ENCODE measurements at places on chromosomes 12 and 14.

- DNase-seq: no peak
Measured at GRCh38 chr12:118220702-118221101, 84.8 kb downstream of the PEBP1 start.

DNA sequence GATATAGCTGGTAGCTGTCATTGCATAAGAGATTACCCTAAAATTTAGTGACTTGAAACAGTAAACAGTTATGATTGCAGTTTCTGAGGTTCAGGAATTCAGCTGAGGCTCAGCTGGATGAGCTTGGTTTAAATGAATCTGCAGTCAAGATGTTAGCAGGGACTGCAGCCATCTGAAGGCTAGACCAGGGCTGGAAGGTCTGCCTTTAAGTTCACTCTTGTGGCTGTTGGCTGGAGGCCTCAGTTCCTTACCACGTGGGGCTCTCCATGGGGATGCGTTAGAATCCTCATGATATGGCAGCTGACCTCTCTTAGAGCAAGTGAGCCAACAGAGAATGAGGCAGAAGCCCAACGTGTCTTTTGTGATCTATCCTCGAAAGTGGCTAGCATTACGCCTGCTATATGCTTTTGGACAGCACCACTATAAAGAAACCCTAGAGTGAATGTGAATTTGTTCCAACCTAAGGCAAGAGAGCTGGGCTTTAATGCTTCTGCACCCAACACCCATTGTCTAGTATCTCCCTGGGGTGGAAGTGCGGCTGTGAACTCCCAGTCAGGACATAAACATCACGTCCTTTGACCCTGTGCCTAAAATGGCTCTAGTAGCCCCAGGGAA is 26.0 kb downstream of the HSPB8 start:
- DNase-seq: no peak

DNA sequence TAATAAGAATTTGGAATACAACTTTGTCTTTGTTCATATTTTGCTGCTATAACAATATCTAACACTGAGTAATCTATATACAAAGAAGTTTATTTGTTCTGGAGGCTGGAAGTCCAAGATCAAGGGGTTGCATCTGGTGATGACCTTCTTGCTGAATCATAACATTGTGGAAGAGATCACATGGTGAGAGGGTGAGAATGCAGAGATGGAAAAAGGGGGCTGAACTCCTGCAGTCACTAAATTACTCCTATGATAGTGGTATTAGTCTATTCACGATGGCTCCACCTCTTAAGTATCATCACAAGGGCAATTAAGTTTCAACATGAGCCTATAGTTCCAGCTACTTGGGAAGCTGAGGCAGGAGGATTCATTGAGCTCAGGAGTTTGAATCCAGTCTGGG is 4.5 kb upstream of the AKAP6 start:
- DNase-seq: no peak

GRCh38 chr12:72738811-72739210 is 466.6 kb downstream of the TRHDE start:
- no peak for DNase-seq

- DNase-seq: no peak
Measured at GRCh38 chr14:45679853-45680252, 426.9 kb upstream of the MIS18BP1 start.

GRCh38 chr14:103105580-103106150 is 11.1 kb downstream of the EXOC3L4 start:
- no peak for DNase-seq

GRCh38 chr12:2319737-2320506 is 267.1 kb downstream of the CACNA1C start:
- DNase-seq: peak; percentile 34

DNA sequence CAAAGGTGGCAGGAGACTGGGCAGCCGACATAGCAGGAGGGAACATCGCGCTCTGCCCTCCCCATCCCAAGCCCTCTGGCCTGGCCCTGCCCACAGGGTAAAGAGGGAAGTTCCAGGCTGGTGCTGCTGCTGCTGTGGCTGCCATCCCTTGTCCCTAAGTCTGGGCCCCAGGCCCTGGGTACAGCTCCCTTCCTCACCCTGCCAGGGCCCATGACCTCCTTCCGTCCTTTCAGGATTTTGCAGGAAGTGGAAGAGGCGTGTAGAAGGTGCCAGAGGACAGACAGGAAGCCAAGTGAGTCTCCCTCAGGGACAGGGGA is 14.7 kb upstream of the NCOR2 start:
- no peak for DNase-seq

DNA sequence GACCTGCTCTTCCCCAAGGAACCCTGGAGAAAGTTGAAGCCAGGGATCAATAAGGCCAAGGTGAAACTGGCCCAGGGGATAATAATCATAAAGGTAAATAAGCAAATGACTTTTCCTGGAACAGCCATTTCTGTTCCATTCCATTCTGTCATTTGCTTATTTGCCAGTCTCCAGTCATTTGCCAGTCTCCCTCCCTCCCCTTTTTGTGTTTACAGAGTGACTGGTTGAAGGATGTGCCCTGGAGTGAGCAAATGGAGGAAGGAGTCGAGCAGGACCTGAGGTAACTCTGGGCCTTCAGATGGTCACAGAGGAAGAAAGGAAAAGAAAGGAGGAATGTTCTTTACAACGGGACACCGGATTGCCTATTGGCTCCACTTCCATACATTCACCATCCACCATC is 17.8 kb upstream of the DCD start:
- no peak for DNase-seq

GRCh38 chr14:73462815-73463214 is 4.5 kb upstream of the NUMB start:
- DNase-seq: no peak

- DNase-seq: no peak
Measured at GRCh38 chr12:7282844-7283243, 21.0 kb upstream of the ACSM4 start.

GRCh38 chr12:28258998-28259397 is 68.7 kb downstream of the CCDC91 start:
- DNase-seq: no peak

GRCh38 chr14:100025111-100025510 is 40.1 kb upstream of the EVL start:
- DNase-seq: no peak

DNA sequence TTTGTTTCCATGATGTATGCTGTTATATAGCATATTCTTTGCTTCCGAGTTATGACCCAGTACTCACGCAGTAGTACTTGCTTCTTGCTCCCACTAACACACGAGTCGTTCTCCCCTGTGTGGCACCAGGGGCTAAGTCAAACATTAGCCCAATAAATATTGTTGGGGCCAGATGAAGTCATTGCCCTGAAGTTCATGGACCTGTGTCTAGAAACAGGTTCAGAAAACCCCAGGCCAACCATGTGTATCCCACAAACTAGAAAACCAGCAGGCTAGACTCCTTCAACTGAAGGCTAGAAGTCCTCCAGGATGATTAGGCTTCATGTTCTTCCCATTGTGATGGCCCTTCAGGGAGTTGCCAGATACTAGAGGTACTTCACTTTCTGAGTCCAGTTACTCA is 198.2 kb upstream of the RBM19 start:
- no peak for DNase-seq

DNA sequence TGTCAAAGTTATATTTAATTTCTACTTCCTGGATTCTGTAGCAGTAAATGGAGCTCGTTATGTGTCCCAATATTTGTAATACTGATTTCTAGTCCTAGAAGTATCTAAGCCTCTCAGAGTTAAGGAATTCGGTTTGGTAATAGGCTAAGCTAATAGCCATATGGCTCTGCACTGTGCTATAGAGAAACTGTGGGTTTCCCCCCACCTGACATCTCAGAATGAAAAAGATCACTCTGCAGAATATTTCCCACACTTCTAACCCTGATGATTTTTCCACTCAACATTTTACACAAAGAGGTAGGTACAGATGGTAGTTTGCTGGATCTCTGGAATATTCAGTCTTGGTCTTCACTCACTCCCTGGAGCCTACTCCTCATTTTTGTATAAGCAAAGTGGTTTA is 71.2 kb downstream of the BORCS5 start:
- no peak for DNase-seq

DNA sequence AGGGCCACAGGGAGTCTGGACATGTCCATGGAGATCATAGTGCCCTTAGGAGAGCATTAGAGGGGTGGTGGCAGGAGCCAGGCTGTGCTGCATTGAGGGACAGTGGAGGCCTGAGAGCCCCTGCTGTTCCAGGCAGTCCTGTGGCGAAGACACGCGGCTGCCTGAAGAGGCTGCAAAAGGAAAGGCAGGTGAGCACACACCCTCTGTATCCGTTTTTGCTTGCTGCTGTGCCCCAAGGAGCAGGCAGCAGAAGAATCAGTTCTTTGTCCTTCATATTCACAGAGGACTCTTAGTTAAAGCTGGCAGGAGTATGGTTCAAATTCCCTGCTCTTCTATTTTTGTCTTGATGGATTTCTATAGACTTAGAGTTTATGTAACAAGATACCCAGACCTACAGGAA is 4.5 kb downstream of the SLC35E3 start:
- DNase-seq: no peak

DNA sequence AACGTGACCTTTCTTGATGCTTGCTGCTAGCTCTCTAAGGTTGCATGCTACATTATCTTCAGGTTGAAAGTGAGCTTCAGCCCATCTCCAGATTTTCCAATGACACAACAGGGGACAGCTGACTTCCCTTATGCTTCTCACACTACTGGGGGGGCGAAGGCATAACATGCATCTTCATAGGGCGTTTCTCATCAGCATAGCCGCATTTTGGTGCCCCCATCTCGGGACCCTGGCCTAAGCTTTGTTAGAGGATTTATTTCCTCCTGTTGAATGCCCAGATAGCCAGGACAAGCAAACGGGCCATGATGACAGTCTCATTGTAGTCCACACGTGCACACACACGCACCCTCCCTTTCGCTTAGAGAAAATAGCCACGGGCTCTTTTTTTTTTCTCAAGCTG is 30.7 kb downstream of the SSPN start:
- DNase-seq: no peak

DNA sequence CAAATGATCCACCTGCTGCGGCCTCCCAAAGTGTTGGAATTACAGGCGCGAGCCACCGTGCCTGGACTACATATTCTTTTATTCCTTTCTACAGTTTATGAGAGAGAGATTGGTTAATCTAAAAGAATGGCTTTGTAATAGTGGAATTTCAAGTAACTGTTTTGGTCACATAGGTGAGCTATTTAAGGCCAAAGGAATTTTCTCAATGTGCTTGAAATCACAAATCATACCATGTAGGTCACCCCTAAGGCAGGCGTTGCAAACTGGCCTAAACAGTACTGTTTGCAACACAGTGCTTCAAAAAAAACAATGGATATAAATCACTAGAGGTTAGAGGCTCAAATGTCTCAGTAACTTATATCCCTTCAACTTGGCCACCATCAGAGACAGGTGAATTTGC is 103.7 kb upstream of the PTPRR start:
- no peak for DNase-seq

DNA sequence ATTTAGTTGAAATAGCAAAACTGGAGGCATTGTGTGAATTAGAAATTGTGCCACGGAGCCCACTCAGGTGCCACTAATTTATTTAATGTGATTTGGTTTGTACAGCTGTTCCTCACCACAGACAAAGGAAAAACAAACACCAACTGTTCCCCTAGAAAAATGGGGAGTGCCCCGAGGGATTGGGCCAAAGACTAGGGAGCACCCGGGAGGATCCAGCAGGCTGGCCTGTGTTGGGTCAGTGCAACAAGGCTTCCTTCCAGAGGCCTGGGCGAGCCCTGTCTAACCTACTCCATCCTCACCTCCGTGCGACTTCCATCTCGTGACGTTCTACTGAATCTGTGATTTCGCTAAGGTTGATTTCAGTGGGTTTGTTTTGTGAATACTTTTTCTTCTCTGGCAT is 206.2 kb downstream of the CHST11 start:
- no peak for DNase-seq

DNA sequence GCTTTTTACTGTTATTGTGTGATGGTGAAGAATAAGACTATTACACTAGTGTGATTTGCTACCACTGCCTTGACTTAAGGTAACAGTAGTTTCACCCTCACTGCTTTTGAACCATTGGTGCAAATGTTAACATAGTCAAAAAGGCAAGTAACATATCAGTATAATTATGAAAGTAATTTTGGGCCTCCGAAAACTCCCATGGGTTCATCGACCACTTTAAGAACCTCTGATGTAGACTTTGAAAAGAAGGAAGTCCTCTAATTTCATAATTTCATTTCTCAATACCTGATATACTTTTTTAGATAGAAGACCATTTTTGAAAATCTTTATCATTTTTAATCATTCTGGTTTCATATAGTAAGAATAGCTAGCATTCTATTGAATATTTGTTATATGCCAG is 57.7 kb downstream of the ETNK1 start:
- no peak for DNase-seq

- DNase-seq: no peak
Measured at GRCh38 chr14:24353559-24354481, 14.0 kb upstream of the RIPK3 start.

- DNase-seq: no peak
Measured at GRCh38 chr12:109710747-109711595, 2.7 kb upstream of the FAM222A start.

- no peak for DNase-seq
Measured at GRCh38 chr12:131390412-131391334, 320.2 kb upstream of the SFSWAP start.

- DNase-seq: no peak
Measured at GRCh38 chr12:107329569-107330324, 236.4 kb upstream of the CRY1 start.

- DNase-seq: no peak
Measured at GRCh38 chr12:124507188-124508109, 60.0 kb downstream of the NCOR2 start.

GRCh38 chr12:59386236-59386635 is 209.6 kb upstream of the SLC16A7 start:
- DNase-seq: no peak

GRCh38 chr14:24071144-24071697 is at the start of gene CPNE6:
Gene CPNE6, plus strand, starts transcription at chr14:24071562. Its CDS starts 1,375 bp downstream, at chr14:24072937.
- peak; percentile 51 for DNase-seq

DNA sequence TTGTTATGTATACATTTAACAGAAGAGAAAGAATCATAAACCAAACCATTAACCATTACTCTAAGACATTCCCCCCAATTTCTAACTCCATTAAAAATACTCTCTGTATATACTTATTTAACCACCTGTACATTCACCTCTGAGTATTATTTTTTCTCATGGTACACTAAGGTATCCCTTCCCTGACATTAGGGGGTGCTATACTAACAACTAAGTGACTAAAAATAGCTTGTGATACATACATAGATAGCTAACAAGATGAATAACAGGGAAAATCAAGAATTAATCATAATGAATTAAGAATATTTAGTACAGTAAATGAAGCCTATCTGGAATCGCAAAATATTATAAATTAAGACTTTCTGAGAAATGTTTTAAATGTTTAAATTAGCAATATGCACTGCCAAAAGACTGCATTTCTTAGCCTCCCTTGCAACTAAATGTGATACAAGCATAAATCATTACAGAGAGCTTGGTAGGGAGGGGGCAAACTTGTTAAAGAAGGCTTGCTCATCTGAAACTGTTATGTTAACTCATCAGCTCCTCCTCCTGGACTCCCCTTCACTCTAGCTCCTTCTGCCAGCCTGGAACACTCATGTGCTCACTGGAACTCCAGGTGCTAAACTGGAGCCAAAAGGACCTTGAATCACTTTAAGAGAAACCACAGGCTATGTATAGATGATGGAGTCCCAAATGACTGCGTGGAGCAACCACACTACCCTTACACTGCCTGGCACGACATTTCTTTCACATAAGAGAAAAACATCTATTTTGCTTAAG is 14.9 kb downstream of the C2CD5 start:
- no peak for DNase-seq

- no peak for DNase-seq
Measured at GRCh38 chr14:56340932-56341331, 222.7 kb downstream of the PELI2 start.
